ENCODE measurements at places on chromosomes 13 and 19.

GRCh38 chr13:102401265-102401664 lies 583 bp downstream of the FGF14 start:
- DNase-seq = no peak

GRCh38 chr19:16914421-16914820 lies 25.6 kb downstream of the F2RL3 start:
- no peak for DNase-seq

DNA sequence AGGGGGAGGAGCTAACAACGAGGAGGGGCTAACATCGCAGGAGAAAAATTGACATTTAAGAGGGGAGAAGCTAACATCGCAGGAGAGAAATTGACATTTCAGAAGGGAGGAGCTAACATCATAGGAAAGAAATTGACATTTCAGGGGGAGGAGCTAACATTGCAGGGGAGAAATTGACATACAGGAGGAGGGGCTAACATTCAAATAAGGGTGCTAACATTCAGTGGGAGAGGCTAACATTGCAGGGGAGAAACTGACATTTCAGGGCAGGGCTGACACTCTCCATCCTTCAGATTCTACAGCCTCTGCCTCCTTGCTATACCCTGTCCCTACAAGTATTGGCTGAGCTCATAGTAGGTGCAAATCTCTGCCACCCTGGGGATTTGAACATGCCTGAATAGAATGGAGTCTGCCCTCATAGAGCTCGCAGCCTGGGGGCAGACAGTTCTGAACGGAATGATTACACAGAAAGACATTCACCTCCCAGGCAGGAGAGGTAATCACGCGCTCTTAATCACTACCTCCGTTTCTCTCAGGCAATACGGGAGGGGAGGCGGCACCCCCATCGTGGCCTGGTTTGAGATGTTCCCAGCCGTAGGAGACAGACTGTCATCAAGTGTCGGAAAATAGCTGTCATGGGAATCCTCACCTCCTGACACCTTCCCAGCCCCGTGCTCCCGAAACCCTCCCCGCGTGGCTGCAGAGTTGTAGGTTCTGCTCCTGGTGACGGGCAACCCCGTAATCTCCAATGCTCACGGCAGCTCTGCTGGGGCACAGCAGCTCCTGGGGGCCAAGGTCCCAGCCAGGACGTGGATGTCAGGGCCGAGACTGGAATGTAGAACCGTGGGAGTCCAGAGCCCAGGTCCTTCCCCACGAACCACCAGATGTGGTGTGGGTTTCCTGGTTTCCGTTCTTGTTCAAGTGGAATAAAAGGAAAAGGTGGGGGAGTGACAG lies 9.5 kb downstream of the GPR32 start:
- DNase-seq = no peak

DNA sequence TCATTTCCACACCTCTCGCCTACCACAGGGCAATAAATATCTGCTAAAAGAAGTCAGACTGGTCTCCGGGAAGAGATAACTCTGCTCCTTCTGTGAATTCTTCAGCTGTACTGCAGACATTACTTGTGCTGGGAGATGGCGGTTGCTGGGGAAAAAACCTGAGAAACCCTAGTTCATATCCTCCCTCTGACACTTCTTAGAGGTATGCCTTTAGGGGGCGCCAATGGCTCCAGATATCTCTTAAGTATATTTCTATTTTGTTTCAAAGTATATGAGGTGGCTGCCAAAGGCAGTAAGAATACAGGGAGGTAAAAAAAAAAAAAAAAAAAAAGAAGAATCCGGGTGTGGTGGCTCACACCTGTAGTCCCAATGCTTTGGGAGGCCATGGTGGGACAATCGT lies 175.2 kb downstream of the PAN3 start:
- no peak for DNase-seq

DNA sequence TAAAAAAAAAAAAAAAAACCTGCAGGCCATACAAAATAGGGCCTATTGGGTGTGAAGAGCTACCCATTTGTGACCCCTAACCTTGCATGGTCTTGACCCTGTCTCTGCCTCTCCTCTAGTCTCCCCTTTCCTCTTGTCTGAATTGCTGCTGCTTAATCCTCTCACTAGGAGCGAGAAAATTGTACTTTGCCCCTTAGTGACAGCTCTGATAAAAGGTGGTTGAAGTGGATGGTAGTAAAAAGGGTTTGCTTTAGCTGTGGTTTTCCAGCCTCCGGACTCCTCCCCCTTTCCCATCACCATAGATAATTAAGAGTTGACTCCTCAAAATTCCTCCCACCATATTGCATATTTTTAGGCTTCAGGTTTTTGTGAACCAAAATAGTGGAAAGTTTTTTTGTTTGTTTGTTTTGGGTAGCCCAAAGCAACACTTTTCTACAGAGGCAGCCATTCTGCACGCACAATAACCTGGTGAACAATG lies 23.5 kb downstream of the ACTN4 start:
- no peak for DNase-seq

DNA sequence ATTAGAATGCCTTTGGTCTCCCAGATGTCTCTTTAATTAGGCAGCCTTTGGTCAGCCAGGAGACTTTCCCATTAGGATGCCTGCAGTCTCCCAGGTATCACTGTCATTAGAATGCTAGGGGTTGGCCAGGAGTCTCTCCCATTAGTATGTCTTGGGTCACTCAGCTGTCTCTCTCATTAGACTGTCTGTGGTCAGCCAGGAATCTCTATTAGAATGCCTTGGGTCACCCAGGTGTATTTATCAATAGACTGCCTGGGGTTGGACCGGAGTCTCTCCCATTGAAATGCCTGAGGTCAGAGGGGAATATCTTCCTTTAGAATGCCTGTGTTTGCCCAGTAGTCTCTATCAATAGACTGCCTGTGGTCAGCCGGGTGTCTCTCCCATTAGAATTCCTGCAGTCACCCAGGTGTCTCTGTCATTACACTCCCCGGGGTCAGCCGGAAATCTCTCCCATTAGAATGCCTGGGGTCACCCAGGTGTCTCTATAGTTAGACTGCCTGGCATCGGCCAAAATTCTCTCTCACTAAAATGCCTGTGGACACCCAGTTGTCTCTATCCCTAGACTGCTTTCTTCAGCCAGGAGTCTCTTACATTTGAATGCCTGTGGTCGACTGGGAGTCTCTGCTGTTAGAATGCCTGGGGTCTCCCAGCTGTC lies 1460.3 kb downstream of the UQCRFS1 start:
- DNase-seq = no peak

DNA sequence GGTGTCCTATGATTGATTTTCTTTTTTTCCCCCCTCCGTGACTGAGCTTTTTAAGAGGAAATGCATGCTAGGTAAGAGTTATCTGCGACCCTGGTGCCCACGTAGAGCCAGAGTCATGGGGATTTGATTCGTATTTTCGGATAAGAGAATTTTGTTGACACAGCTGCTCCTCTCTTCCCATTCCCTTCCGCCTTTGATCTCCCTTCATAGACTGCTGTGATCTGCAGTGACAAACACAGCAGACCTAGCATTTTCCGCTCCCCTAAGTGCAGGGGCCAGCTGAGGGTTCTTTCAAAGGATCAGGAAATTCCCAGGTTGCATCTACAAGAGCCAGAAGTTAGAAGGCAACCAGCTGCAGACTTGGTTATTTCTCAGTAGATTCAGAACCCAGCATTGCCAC lies 70.5 kb downstream of the ZNF568 start:
- DNase-seq = no peak

GRCh38 chr19:10923260-10924112 lies 5.0 kb downstream of the YIPF2 start:
- DNase-seq = no peak

DNA sequence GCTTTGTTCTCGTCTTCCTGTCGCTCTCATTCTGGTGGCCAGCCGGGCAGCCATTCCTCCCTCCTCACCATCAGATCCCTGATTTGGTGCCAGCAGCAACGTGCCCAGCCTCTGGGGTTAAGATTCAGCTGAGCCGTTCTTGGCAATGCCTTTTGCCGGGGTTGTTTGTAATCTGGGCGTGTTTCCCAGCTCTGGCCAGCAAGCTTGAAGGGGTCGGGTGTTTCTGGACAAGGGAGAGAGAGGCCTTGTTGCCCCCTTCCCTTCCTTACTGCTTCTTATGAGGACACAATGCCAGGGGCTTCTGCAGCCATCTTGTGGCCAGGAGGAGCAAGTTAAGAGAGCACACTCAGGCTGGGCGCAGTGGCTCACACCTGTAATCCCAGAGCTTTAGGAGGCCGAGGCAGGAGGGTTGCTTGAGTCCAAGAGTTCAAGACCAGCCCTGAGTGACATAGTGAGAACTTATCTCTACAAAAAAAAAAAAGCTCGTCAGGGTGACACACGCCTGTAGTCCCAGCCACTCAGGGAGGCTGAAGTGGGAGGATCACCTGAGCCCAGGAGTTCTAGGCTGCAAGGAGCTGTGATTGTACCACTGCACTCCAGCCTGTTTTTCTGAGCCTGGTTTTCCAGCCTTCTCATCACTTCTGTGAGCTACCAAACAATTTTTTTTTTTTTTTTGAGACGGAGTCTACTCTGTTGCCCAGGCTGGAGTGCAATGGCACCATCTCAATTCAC lies 10.7 kb upstream of the CRTC1 start:
- no peak for DNase-seq

DNA sequence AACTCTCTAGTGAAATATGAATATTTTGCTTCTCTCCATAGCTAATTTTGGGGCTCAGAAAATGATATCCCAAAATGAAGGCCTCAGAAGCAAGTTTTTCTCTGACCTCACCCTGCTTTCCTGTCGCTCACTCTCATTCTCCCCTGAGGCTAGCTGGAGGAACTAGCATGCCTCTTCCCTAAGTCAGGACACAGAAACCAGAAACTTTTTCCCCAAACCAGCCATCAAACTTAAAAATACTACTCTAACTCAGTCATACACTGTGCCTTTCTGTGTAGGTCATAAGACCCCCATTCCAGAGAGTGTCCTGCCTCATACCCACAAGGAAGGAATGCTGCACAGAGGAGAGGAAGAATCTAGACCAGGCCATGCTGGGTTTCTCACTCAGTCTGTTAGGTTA lies 329.6 kb downstream of the PCDH20 start:
- no peak for DNase-seq

DNA sequence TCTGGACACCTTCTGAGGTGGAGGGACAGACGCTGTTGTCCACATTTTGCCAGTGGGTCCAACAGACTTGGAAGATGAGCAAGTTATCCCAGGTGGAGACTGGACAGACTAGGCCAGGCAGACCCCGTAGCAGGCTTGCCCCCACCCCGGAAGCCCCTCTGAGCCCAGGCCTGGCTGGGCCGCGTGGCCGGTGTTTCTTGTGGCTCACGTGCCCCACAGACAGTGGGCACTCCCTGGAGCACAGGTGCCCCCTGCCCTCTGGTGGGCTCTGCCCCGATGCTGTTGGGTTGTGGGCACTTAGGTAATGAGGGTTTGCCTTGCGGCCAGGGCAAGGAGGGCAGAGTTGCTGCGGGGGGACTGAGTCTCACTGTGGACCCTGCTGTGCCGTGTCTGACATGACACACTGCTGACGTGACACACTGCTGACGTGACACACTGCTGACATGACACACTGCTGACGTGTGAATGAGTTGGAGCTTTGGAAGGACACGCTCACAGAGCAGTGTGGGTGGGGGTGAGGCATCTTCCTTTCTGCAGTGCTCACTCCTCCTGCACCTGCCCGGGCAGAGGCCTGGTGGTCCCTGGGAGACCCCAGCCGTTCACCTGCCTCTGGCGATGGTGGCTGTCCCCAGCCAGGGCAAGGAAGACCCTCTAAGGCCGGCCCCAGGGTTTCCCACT lies 25.1 kb downstream of the DOT1L start:
- no peak for DNase-seq

DNA sequence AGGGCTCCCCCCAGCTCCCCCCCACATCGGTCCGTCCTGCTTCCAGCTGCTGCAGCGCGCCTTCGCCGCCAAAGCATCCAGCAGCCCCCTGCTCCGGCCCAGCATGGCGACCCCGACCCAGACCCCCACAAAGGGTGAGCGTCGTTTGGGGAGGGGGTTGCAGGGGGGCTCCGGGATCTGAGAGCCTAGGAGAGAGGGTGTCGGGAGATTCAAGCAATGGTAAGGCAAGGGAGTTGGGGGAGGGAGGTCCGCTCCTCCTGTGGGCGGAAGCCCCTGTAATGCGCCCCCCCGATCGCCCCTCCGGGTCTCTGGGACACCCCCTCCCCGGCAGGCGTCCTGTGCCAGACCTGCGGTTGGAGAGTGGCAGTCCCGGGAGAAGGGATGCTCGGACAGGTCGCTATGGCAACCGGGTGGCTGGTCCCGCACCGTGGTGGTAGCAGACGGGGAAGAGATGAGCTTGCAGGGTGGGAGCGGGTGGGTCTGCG lies at the start of gene FXYD7:
Gene FXYD7, plus strand, starts transcription at position 25 of the 485 bp plus-strand sequence. Its CDS starts 79 bp downstream, at position 104.
- DNase-seq = no peak

GRCh38 chr19:55096061-55096701 lies 20.5 kb downstream of the EPS8L1 start:
- no peak for DNase-seq

- no peak for DNase-seq
These were observed 121.8 kb downstream of the AKAP11 start for GRCh38 chr13:42393573-42394360.

- no peak for DNase-seq
These were observed 23.4 kb downstream of the MED26 start for GRCh38 chr19:16604615-16605014.

DNA sequence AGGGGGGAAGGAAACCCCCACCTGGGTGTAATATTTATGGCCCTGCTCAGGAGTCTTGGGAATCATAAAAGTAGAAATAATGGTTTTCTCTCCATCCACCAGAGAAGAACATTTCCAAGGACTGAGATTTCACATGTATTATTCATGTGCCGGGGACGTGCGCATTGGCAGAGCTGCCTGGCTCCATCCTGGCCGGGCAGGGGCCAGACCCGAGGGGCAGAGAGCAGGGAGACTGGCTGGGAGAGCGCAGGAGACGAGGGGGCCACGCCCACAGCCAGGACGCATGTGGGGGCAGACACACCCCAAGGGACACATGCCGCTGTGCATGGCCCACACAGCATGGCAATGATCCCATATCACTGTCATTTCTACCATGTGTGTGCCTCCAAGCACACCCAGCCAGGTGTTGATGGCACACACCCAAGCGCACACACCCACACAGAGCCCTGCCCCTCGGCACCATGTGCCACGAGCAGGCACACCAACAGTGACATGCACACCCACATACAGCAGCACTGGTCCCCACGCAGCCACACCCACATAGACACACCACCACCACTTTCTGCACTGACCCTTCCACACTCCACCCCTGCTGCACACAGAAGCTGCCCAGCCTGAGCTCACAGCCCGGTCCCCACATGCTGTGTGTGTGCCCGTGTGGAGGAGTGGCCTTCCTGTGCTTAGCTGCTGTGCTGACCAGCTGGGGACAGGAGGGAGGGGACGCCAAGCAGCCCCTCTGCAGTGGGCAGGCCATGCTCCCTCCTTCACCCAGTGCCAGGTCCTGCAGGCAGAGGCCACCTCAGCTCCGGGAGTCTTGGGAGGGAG lies 39.3 kb downstream of the CEBPG start:
- no peak for DNase-seq

All from RWPE1 (cell line).